PC-9 (cell line): ENCODE measurements at places on chromosomes 7 and 10. TPM values are rescaled to one million over a fixed set of nuclear protein-coding genes. Genes with fewer than 3 reads are reported as not detected.

DNA sequence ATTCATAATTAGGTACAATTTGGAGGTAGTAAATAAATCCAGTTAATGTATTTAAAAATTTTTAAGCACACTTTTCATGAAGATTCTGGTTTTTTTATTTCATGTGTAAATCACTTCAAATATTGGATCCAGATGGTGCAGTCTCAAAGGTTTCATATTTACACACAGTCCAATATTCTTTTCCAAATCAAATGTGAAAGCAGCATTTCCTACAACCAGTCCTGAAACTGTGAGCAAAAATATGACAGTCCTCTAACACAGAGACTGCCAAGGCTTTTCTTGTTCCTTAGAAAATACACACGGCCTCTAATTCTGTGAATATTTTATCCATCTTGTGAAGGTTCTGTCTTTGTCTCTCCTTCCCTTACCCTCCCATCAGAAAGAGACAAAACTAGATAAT is 645.9 kb downstream of the ARL4A start:
- H3K4me3 ChIP-seq: no peak overlapping the region
- H3K27ac ChIP-seq: no peak overlapping the region
- no peaks in the 10 kb centered on the region for H3K27me3 ChIP-seq
- no peaks in the 10 kb centered on the region for H3K4me1 ChIP-seq

DNA sequence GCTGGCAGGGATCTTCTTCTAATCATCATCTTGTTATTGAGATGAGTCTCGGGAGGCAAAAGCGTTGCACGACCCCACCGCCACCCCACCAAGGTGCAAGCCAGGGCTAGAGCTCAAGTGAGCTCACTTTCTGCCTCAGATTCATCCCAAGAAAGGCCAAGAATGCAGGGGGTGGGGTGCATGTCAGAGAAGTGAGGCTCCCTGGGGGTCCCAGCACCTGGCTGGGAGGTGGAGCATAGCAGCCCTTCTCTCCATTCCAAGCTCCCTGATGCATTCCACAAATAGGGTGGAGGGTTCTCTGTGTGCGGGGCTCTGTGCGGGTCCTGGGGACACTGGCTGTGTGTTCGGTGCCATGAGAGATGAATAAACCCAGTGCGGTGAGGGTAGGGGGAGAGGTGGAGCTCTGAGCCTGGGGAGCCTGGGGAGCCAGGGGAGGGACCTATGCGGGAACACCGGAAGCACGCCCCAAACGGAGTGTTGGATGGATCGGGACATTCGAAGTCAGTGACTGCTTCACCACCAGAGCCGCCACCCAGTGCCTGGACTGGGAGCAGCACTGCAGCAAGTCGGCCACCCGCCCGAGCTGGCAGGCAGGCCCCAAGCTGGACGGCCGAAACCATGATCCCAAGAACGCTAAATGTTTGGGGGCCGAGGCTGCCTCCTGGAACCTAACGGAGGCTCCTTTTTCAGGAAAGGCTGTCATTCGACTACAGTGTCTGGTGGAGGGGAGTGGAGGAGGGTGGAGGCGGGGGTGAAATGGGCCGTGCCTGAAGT is 17.9 kb upstream of the HMX3 start:
- no peak overlapping the region for H3K27ac ChIP-seq
- no peaks in the 10 kb centered on the region for H3K4me1 ChIP-seq
- no peaks in the 10 kb centered on the region for H3K36me3 ChIP-seq

GRCh38 chr10:51214207-51215196 is 140.2 kb downstream of the PRKG1 start:
- no peak overlapping the region for H3K27ac ChIP-seq
- H3K27me3 ChIP-seq: no peaks in the 10 kb centered on the region
- no peak overlapping the region for H3K4me3 ChIP-seq
- no peaks in the 10 kb centered on the region for H3K4me1 ChIP-seq
- DNase-seq: no peak

GRCh38 chr7:133293384-133294160 is 40.7 kb downstream of the EXOC4 start:
- H3K4me3 ChIP-seq: no peak overlapping the region
- no peak overlapping the region for H3K27ac ChIP-seq
- no peaks in the 10 kb centered on the region for H3K4me1 ChIP-seq
- no peak for DNase-seq
- H3K36me3 ChIP-seq: no peaks in the 10 kb centered on the region

GRCh38 chr10:113058523-113059370 is 108.7 kb downstream of the TCF7L2 start:
- peaks cover 11% of the 10 kb centered on the region for H3K4me1 ChIP-seq
- no peak overlapping the region for H3K4me3 ChIP-seq
- no peaks in the 10 kb centered on the region for H3K27me3 ChIP-seq
- no peak overlapping the region for H3K27ac ChIP-seq

DNA sequence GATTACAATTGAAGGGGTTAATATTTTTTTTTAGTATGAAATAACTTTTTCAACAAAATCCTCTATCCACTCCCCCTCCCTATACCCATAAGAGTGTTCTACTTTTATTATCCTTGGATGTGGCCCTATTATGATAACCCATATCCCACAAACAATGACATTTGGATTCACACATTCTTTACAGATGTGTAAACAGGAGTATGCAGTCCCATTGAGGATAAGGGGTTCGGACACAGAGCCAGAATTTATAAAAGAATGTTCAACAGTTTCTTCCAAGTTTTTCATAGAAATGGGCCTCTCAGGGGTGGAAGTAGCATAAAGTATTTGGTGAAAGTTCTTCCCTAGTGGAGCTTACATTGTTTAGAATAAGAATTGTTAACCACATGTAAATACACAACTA is 16.1 kb upstream of the PCLO start:
- no peaks in the 10 kb centered on the region for H3K36me3 ChIP-seq
- no peak overlapping the region for H3K27ac ChIP-seq
- no peak for DNase-seq
- no peak overlapping the region for H3K4me3 ChIP-seq

GRCh38 chr10:80659289-80659688 is 121.6 kb downstream of the SH2D4B start:
- no peak for DNase-seq
- no peaks in the 10 kb centered on the region for H3K36me3 ChIP-seq
- no peak overlapping the region for H3K27ac ChIP-seq
- H3K4me1 ChIP-seq: no peaks in the 10 kb centered on the region
- no peak overlapping the region for H3K4me3 ChIP-seq
- H3K27me3 ChIP-seq: peaks cover 37% of the 10 kb centered on the region

DNA sequence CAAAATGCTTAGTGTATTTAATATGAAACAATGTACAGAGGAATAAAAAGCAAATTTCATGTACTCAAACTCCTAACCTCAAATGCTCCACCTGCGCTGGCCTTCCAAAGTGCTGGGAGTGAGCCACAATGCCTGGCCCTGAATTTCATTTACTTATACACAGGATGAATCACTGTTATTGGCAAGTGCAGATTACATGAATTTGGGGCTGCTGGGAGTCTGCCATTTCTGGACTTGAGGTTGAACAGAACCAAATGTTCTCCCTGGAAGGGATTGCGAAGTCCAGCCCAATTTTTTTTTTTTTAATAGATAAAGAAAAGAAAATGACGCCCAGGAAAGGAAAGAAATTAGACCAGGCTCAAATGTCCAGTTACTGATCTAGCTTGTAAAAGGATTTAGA is 6.8 kb upstream of the CSTF2T start:
- no peak overlapping the region for H3K4me3 ChIP-seq
- DNase-seq: no peak
- H3K4me1 ChIP-seq: no peaks in the 10 kb centered on the region
- H3K27me3 ChIP-seq: no peaks in the 10 kb centered on the region
- no peaks in the 10 kb centered on the region for H3K36me3 ChIP-seq
- no peak overlapping the region for H3K27ac ChIP-seq

GRCh38 chr10:22245567-22245966 is 27.8 kb upstream of the EBLN1 start:
- H3K36me3 ChIP-seq: no peaks in the 10 kb centered on the region
- no peak for DNase-seq
- peaks cover 27% of the 10 kb centered on the region for H3K4me1 ChIP-seq
- H3K27ac ChIP-seq: peak overlapping the region; percentile 96; the same call in 1 of the 2 replicates

- H3K4me1 ChIP-seq: no peaks in the 10 kb centered on the region
- no peak for DNase-seq
- H3K27me3 ChIP-seq: no peaks in the 10 kb centered on the region
- H3K27ac ChIP-seq: no peak overlapping the region
- no peak overlapping the region for H3K4me3 ChIP-seq
- no peaks in the 10 kb centered on the region for H3K36me3 ChIP-seq
Measured at GRCh38 chr7:93006480-93007095, 111.2 kb downstream of the SAMD9 start.

DNA sequence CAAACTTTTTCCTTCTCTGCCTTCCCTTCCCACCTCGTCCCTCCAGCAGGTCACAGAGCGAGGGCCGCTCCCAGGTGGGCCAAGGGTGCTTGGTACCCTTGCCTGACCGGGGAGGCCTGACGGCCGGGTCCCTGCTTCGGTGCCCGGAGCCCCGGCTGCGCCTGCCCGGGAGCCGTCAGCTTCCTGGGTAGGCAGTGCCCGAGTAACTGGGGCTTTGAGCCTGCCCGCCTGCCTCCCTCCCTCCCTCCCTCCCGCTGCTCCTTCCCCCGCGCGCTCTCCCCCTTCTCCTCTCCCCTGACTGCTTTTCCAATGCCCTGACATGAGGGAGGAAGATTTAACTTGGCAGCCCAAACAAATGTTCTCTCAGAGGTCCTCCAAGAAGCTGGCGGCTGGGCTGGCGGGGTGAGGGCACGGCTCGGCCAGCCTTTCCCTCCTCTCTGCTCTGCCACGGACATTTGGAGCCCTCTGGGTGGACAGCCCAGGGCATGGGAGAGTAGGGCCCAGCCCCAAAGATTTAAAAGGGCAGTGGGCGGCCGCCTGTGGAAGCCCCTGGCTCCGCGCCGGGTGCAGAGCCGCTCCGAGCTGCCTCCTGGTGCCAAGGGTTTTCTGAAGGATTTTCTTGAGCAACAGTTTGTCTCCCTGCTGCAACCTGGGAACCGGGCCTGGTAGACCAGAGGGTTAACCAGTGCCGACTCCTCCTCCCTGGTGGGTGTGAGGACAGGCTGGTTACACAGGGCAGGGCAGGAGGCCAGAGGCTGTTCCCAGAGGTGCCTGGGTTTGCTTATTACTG is 2.0 kb downstream of the ZMIZ1 start:
- H3K27ac ChIP-seq: peak overlapping the region; percentile 75
- H3K27me3 ChIP-seq: no peaks in the 10 kb centered on the region
- peak overlapping the region; percentile 85 for H3K4me3 ChIP-seq
- peak; percentile 92 for DNase-seq
- no peaks in the 10 kb centered on the region for H3K36me3 ChIP-seq

- no peaks in the 10 kb centered on the region for H3K36me3 ChIP-seq
- H3K4me1 ChIP-seq: no peaks in the 10 kb centered on the region
- H3K27me3 ChIP-seq: no peaks in the 10 kb centered on the region
- H3K4me3 ChIP-seq: no peak overlapping the region
- no peak for DNase-seq
Measured at GRCh38 chr7:126804604-126805003, 448.1 kb downstream of the GRM8 start.

- DNase-seq: no peak
- peaks cover 10% of the 10 kb centered on the region; the same call in 1 of the 2 replicates for H3K36me3 ChIP-seq
- no peak overlapping the region for H3K27ac ChIP-seq
- no peak overlapping the region for H3K4me3 ChIP-seq
Measured at GRCh38 chr10:99748823-99749451, 16.9 kb downstream of the CUTC start.

DNA sequence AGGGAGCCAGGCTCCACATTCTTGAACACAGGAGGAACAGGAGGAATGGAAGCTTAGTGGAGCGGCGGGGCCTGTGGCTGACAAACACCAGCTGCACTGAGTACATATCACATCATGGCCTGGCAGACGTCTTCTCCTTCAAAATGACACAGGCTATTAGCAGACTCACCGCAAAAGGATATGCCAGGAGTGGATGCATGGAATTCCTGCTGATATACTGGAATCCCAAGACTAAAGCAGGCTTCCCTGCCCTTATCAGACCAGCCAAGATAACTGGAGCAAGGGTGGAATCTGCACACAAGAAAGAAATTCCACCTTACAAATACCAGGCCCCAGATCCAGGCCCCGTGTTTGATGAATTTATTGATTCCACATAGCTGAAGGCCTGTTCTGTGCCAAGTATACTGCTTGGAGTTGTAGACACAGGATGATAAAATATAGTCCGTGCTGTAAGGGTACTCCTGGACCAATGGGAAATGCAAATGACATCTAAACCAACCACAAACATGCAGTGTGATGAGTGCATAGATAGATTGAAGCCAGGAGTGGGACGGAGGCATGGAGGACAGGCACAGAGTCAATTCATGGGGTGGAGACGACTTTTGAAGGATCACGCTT is 480.5 kb upstream of the ZMIZ1 start:
- H3K36me3 ChIP-seq: no peaks in the 10 kb centered on the region
- no peak overlapping the region for H3K4me3 ChIP-seq
- H3K27ac ChIP-seq: no peak overlapping the region
- DNase-seq: no peak
- no peaks in the 10 kb centered on the region for H3K4me1 ChIP-seq
- H3K27me3 ChIP-seq: peaks cover 9% of the 10 kb centered on the region; the same call in 1 of the 2 replicates

GRCh38 chr7:47249361-47249760 is 332.6 kb downstream of the TNS3 start:
- DNase-seq: no peak
- no peak overlapping the region for H3K27ac ChIP-seq
- H3K27me3 ChIP-seq: no peaks in the 10 kb centered on the region
- H3K36me3 ChIP-seq: no peaks in the 10 kb centered on the region
- peaks cover 10% of the 10 kb centered on the region for H3K4me1 ChIP-seq

GRCh38 chr10:106771154-106771553 is 393.4 kb downstream of the SORCS1 start:
- no peak for DNase-seq
- H3K4me1 ChIP-seq: no peaks in the 10 kb centered on the region
- no peak overlapping the region for H3K27ac ChIP-seq
- no peak overlapping the region for H3K4me3 ChIP-seq
- H3K27me3 ChIP-seq: no peaks in the 10 kb centered on the region

DNA sequence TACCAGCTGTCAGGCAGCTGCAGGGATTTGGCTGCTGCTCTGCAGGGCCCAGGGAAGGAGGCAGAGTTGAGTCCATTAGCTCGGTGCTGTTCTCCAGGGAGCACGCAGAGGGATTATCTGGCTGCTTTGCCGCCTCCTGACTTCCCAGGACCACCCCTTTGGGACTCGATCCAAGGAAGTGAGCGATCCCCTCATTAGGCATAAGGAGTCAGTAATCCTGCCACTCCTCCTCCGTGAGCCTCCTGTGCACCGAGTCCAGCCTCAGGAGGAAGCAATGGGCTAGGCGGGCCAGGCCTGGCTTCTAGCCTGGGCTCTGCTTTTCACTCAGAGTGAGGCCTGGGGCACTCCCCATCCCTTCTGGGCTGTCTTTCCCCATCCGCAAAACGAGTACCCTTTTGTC is 417.9 kb downstream of the RPS24 start:
- no peak overlapping the region for H3K4me3 ChIP-seq
- no peak for DNase-seq
- H3K27me3 ChIP-seq: peaks cover 22% of the 10 kb centered on the region
- H3K36me3 ChIP-seq: no peaks in the 10 kb centered on the region
- H3K27ac ChIP-seq: no peak overlapping the region

GRCh38 chr7:114819616-114820362 is 102.1 kb upstream of the MDFIC start:
- peak overlapping the region; percentile 91 for H3K27ac ChIP-seq
- H3K36me3 ChIP-seq: peaks cover 6% of the 10 kb centered on the region; the same call in 1 of the 2 replicates
- H3K4me3 ChIP-seq: peak overlapping the region; percentile 19; the same call in 1 of the 2 replicates
- H3K27me3 ChIP-seq: no peaks in the 10 kb centered on the region

NUDT13 gene
- total RNA-seq: 5.2 TPM in 2 replicates

BLNK gene
- 0.98 and 1.0 TPM in 2 replicates for total RNA-seq

TFR2 gene
- 4.8 and 6.2 TPM in 2 replicates for total RNA-seq

MSMB gene
- total RNA-seq: not detected in 2 replicates
